ENCODE measurements at places on chromosomes 16 and 17.

GRCh38 chr17:59893676-59894100 lies 767 bp downstream of the RPS6KB1 start:
- DNase-seq, result no peak

- DNase-seq, result no peak
Measured at GRCh38 chr16:10780628-10781027, 37.0 kb downstream of the NUBP1 start.

DNA sequence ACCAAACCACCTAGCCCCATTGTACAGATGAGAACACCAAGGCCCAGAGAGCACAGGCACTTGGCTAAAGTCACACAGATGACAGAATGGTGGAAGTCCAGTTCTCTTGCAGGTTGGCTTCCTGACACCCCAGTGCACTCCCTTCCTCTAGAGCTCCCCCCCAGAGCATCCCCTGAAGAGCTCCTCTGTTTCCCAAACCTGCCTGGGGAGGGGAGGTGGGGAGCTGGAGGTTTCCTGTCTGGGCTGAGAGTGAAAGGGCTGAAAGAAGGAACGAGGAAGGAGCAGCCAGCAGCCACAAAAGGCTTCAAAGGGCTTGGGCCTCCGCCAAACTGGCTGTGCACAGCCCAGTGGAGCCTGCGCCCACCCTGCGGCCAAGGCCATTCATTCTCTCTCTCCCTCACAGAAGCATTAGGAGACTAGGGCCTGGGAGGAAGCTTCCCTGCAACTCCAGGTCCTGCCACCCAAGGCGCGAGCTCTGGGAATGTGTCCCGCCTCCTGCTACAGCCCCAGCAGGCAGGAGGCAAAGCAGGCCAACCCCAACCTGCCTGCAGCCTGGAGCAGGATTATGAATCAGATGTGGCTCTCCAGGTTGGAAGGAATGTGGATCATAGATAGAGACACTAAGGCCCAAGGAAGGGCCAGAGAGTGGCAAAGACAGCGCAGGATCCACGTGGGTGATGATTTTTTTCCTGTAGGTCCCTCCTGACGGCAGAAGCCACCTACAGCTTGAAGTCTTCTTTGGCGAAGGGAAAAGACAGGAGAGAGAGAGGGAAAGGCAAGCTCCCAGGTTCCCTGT lies 913 bp downstream of the SLC13A5 start:
- no peak for DNase-seq

DNA sequence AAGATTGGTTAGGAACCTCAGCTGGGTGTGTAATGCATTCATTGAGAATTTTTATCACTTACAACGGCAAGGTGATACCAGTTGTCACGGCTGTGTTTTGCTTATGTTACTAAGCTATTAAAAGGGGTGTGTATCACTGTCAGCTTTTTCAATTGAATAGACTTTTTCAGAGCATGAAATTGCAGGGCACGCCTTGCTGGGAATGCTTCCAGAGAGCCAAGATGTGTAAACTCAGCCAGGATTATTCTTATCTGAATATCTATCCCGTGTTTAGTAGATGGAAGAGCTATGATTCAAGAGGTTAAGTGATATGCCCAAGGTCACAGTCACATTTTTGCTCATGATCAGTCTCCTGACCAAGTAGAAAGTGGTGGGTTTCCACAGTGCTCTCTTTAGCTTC lies 6.6 kb upstream of the TEKT3 start:
- DNase-seq, result no peak

- no peak for DNase-seq
Measured at GRCh38 chr16:54359081-54359480, 72.5 kb upstream of the IRX3 start.

DNA sequence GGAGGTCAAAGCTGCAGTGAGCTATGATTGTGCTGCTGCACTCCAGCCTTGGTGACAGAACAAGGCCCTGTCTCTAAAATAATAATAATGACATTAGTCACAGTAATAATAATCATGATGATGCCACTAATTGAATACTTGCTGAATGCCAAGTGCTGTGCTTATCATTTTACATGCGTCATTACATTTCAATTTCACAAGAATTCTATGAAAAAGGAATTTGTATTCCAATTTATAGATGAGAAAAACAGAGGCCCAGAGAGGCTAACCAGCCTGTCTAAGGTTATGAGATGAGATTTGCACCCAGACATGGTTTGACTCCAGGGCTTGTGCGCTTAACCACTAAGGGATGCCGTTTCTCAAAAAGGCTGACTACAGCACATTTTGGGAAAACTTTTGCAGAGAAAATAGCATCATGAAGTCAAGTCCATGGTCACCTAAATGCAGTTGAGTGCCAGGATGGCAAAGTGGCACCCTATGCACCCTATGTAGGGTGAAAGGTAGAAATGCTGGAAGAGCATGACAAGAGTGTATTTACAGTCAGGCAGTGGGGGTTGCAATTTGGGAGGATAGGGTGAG lies 144.3 kb upstream of the CACNG3 start:
- DNase-seq, result no peak

DNA sequence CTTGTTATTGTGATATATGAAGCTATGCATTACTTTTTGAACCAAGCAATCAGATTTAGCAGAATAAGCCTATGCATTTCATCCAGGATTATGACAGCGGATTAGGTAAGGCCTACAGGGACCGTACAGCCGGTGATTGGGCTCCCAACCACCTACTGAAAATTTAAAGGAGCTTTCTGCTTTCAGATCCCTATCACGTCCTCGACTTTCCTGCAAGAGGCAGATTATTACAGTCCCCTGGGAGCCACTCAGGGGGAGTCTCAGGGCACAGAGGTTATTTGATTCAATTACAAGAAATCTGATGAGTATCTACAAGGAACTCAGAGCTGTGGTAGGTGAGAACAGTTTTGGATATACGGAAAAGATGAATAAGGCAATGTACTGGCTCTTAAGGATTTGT lies 80.7 kb downstream of the HS3ST3B1 start:
- DNase-seq, result no peak

GRCh38 chr17:57751348-57751971 lies 6.4 kb upstream of the CCDC182 start:
- no peak for DNase-seq

- peak; percentile 83 for DNase-seq
Measured at GRCh38 chr17:21252796-21253645, at the start of gene NATD1. Gene NATD1, minus strand, starts transcription at chr17:21253410. Its CDS starts 146 bp downstream, at chr17:21253264.

DNA sequence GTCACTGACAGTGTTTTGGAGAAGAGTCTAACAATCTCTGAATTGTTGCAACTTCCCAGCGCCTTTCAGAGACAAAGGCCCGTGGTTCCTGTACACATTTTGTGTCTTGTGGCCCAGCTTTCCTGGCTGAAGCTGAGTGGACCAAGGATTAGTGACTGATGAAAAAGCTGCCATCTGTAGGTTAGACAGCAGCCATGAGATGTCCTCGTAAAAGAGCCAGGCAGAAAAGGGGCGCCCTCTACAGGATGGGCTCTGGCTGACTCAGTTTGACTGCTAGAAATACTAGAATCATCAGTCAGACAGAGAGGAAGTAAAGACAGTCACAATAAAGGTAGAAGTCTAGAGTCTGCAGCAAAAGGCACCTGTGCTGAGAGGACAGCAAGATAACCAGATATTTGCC lies 26.5 kb upstream of the NF1 start:
- peak; percentile 55 for DNase-seq

DNA sequence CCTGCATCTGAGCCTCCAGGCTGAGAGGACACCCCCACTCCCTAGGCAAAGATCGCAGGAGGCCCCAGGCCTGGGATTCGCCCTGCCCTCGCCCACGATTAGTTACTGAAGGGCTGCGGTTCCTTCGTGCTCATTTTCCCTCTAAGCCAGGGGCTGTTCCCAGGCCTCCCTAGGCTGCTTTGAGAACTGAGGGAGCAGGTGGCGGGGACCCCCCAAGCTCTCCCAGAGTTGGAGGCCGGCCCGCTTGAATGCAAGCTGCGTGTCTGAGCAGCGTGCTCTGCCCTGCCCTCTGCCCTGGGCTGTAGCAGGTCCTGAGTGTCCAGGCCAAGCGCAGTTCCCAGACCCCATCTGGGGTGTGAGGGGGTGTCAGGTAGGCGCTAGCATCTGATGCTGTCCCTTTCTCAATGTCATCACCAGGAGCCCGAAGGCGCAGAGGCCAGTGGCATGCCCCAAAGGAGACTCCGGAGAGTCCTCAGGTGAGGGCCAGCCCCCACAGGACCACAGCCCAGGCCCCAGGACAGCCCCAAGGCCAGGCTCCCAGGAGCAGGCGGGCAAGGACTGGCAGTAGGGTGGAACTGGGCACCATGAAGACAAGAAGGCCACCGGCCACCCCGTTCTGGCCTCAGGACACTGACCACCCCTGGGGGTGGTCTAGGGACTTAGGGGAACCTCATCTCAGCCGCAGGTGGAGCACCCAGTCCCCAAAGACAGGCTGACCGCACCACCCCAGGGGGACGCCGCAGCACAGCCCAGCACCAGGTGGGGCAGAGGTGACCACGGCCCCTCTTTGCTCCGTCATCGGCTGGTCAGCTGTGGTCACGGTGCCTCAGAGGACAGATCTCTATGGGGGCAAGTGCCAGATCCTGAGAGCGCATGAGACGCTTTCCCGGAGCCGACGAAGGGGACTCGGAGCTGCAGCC lies 14.6 kb downstream of the ENDOV start:
- no peak for DNase-seq

DNA sequence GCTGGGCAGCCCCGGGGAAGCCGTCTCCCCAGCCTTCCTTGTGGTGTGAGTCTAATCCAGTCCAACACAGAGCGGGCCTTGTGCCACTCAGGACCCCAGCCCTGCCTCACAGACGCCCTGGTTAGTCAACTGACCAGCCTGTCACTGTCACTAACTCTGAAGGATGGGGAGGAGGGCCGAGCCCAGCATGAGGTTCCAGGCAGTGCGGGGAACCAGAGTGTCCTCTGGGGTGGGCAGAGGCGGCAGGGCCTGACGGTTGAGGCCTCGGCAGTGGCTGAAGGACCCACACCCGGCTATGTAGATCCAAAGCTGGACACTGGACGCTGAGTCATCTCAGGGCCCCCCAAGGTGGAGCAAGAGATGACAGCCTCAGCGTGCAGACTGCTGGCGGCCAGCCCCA lies 8.6 kb downstream of the RPUSD1 start:
- DNase-seq, result no peak

GRCh38 chr17:48604770-48605329 lies at the start of gene HOXB6:
Gene HOXB6, minus strand, starts transcription at chr17:48604986. Its CDS starts 6,836 bp downstream, at chr17:48598150.
- no peak for DNase-seq

- no peak for DNase-seq
Measured at GRCh38 chr17:70646673-70647072, 477.3 kb downstream of the KCNJ2 start.

DNA sequence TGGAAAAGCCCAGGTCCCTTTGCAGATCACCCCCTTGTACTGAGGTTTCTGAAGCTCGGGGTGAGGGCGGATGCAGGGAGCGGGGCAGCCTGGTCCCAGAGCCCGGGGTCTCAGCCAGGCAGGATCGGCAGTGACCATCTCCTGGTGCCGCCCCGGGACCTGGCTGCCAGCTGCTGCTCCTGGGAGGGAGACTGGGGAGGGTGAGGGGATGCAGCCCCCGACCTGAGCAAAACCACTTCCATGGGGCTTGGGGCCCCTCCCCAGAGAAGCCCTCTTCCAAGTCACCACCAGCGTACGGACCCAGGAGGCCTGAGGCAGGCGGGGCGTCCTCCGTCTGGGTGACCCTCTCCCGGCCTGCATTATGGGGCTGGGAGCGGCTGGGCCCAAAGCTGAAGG lies 14.8 kb downstream of the CD7 start:
- no peak for DNase-seq

DNA sequence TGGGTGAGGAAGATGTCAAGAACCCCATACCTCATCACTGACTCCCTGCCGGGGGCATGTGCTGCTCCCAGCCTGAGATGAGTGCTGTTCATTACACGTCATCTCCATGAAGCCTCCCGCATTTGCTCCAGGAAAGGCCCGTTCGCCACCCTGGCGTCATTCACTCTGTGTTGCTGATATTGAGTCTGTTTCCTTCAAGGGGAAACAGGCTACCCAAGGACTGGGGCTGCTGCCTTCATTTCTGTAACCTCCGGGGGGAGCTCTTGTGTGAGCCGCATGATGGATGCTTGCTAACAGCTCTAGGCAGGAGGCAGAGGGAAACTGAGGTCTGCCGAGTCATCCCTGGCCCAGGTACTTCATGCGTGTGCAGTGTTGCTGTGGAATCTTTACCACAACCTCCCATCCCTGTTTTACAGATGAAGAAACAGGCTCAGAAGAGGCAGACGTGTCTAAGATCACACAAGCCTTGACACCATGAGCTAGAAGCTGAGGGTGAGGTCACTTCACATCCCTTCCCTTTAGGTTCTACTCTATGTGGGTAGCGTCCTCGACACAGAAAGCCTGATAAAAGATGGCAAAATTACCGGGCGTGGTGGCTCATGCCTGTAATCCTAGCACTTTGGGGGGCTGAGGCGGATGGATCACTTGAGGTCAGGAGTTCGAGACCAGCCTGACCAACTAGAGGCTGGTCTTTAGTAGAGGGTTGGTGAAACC lies 3.5 kb upstream of the ARMC5 start:
- no peak for DNase-seq

GRCh38 chr17:18173740-18174139 lies 9.9 kb upstream of the ALKBH5 start:
- no peak for DNase-seq

DNA sequence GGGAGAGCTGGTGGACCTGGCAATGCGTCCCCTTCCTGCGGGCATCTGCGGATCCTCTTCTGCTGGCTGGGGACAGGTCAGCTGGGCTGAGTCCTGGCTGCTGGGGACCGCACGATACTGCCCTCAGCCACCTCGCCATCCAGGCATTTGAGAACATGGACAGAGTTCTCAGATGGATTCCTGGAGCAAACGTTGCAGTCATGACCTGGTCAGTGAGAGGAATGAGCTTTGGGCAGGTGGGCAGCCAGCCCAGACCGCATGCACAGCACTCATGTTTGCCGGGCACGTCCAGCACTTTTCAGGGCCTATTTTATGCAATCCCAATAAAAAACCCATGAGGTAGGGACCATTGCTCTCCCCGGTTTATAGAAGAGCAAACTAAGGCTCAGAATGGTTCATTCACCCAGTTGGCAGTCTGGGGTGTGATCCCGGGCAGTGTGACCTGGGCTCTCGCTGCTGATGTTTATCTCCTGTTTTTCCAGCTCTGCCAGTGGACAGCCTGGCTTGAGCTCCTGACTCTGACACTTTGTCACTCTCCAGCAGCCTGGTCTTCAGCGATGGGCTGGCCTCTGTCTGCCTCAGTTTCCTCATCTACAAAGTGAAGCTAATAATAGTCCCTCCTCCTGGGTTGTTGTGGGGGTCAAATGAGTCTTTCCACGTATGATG lies 294.7 kb downstream of the IRF8 start:
- no peak for DNase-seq

DNA sequence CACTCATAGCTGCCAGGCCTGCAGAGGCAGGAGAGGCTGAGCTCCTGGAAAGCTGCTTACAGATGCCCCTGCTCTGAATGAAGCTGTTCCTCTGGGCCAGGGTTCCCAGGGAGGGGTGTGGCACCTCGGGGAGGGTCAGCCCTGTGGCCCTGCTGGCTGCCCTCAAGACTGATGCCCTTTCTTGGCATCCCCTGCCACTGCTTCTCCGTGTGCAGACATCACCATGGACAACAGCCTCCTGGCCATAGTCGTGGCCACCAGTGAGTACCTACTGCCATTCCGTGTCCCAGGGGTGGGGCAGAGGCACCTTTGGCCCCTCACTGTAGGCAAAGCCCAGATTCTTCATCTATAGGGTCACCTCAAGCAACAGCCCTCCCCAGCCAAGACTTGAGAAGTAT lies 8.9 kb downstream of the MRPL27 start:
- DNase-seq, result no peak
